ENCODE measurements at places on chromosomes 16 and 17.

DNA sequence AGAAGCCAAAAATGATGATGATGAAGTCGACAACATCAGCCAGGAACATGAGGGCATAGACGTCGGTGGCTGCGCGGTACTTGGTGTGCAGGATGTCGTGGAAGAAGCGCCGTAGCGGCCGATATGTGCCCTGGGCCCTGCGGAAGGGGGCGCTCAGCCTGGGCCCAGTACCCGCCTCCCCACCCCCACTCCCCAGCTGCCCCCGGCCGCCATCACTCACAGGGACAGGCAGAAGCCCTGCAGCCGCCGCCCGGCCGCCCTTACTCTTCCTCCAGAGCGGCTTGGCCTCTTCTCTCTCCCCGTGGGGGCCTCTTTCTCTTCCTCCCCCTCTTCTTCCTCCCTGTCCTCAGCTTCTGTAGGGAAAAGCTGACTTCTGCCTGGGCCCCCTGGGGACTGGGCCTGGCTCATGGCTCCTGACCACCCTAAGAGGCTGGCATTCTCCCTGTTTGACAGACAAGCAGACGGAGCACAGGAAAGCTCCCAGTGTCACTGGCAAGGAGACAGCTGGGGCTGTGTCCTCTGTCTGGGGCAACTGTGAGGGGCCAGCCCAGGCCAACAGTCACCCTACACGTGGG lies 14.2 kb downstream of the CTU2 start:
- no peak for DNase-seq

DNA sequence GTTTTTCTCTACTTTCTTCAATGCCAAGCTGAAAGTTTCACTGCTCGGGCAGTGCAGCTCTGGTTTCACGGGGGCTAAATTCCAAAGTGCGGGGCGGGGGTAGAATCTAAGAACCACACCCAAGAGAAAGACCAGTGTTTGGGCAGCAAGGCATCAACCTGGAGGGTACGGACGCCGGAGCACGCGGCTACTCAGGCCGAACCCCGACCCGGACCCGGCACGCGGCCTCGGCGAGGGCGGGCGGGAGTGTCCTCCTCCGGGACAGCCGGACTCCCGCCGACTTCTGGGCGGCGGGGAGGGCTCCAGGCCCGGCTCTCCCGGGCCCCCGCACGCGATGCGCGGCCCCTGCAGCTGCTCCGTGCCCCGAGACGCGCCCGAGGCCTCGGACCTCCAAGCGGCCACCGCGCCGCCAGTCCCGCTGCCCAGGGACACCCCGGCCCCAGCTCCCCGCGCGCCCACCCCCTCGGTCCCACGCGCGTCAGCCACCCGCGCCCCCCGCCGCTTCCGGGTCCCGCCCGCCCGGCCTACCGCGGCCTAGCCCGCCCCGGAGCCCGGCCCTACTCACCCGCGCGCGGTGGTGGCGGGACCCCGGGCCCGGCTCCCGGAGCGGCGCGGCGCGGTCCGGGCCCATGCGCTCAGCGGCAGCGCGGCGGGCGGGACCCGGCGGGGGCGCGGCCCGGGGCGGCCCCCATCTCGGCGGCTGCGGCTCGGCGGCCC lies 561 bp downstream of the AXIN1 start:
- peak; percentile 60 for DNase-seq

DNA sequence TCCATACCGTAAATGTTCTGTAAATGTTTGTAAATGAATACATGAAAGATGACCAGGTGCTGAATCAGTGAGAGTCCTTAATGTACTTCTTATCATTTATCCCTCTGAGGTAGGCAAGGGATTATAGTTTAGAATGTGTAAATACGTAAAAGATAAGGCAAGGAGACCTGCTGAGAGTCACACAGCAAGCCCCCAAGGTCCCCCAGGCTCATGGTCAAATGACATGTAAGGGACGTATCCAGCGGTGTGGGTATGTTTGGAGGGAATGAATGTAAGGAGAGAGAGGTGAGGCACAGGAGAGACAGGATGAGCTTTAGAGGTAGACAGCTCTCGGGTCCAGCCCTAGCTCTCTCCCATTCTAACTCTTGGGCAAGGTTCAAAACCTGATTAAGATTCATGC lies 341.8 kb downstream of the WWOX start:
- no peak for DNase-seq

GRCh38 chr17:49913226-49914095 lies 55.5 kb upstream of the DLX4 start:
- no peak for DNase-seq

DNA sequence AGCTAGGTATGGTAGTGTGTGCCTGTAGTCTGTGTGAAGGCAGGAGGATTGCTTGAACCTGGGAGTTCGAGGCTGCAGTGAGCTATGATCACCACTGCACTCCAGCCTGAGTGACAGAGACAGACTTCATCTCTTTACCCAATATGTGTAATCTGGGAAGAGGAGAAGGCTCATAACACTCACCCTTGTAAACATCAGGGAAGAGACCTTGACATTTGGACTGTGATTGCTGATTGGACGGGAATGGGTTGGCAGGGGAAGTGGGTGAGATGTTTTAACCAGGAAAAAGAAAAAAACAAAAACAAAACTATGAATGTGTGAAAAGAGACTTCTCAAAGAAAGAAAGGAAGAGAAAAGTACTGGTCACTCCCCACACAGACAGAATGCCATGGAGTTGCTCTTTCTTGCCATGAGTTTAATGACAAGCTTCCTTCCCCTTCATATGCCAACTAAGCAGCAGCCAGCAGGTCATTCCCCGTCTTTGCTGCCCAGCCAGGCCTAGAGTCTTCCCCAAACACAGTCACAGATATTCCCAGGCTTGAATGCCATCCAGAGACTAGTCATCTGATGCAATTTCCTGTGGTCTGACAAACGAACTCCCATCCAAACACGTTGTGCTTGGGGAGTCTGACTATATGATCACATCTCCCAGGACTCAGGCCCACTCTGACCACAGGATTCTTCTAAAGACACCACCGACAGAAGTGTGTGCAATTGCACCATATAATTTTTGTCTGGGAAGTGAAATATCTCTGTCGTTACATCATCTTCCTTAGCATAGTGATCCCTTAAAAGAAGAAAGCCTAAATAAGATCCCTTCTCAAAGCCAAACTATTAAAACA lies 3.6 kb upstream of the XAF1 start:
- peak; percentile 63 for DNase-seq

GRCh38 chr17:79932451-79933306 lies 93.4 kb upstream of the CBX4 start:
- DNase-seq, result no peak

DNA sequence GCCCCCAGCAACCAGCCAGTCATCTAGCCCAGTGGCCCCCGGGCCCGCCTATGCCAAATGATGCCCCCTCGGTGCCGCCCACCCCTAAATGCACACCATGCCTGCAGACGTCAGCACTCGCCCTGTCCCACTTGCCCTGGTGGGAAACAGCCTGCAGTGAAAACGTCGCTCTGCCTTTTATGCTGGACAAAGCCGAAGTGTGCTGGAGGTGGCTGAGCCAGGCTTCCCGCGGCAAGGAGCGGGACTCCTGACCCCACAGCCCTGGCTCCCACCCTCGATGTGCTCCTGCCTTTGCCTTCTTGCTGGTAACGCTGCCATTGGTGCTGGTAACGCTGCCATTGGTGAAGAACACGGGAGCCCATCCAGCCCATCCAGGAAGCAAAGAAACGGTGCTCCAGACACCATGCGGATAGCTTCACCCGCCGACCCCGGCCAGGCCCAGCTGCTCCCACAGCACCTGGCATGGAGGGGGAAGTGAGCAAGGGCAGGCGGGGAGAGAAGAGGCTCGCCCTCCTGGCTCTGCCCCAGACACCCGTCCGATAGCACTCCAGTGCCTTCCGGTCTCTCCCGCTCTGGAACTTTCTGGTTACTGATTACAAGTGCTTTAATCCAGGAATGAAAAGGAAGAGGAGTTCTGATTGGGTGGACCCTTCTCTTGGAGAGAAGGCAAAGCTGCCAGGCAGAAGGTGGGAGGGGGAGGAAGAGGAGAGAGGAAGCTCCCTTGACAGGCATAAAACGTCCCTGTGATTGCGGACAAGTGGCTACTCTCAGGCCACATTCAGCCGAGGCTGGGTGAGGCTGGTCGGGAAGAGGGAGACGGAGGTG lies 4.0 kb upstream of the BAIAP2 start:
- DNase-seq, result no peak

- peak; percentile 17 for DNase-seq
Observed at GRCh38 chr16:64417711-64418227, 704.1 kb downstream of the CDH11 start.

DNA sequence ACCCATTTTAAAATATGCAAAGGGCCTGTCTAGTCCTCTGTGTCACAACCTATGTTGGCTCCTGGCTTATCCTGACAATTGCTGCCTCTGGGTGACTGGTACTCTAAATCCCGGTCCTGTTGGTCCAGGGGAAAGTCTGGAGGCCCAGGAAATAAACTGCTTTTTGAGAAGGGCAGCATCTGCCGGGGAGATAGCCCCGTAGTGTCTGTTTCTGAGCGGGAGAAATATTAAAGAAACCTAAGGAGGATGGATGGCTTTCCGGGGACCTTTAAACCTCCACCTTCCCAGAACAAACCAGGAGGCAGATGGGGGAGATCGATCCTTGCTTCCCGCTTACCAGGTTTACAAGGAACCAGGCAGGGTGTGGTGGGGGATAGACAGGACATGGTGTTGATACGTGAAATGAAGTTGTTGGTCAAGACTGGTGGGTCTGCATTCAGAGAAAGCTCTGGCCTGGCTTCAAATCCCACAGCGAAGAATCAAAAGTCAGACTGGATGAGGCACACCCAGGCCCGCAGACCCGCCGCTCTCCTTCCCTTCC lies 3.8 kb downstream of the HOXB2 start:
- DNase-seq, result no peak

GRCh38 chr17:77049440-77049839 lies 91.3 kb upstream of the SEC14L1 start:
- no peak for DNase-seq

DNA sequence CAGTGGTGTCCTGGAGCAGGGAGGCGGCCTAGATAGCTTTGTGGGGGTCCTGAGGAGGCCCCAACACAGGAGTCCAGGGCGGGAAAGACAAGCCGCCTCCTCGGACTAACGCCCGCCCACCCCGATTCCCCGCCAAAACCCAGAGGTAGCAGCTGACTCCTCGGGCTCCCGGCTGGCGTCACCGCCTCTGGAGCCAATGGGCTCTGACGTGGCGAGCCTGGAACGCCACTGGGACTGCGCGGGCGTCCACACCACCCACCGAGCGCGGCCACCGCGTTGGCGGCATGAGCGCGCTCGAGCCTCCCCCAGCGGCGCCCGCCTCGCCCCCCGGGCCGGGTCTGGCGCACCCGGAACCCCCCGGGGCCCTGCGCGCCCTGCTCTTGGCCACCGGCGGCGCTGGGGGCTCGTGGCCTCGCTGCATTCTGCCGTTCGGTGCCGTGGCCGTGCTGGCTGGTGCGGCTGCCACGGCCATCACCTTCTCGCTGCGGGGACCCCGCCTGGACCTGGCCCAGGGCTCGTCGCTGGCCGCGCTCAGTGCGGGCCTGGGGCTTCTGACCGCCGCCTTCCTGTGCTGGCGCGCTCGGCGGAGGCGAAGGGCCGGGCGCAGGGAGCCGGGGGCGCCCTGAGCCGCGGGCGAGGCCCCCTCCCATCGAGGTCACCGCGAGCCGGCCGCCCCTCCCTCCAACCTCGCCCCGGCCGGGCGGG lies 3.4 kb upstream of the NTN3 start:
- peak; percentile 84 for DNase-seq

GRCh38 chr17:72850410-72851118 lies 241.9 kb downstream of the SLC39A11 start:
- no peak for DNase-seq

- peak; percentile 56 for DNase-seq
Observed at GRCh38 chr16:54936201-54936978, 5.7 kb downstream of the IRX5 start.

- no peak for DNase-seq
Observed at GRCh38 chr17:28482551-28483199, 9.2 kb downstream of the SLC13A2 start.

DNA sequence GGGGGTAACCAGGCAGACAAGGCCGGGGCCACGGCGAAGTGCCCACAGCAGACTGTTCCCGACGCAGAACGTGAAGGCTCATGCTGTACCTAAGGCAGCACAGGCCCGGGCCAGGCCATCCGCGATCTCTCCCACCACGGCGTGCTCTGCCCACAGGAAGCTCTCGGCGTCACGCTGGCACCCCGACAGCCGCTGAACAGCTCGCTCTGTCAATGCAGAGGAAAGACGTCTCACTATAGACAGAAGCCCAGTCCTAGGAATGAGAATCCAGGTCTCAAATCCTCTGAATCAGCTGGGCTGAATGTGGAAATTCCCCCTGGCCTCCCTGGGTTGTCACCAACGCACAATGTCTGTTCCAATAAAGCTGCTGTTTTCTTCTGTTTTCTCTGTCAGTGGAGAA lies 21.4 kb downstream of the SERPINF1 start:
- DNase-seq, result no peak

DNA sequence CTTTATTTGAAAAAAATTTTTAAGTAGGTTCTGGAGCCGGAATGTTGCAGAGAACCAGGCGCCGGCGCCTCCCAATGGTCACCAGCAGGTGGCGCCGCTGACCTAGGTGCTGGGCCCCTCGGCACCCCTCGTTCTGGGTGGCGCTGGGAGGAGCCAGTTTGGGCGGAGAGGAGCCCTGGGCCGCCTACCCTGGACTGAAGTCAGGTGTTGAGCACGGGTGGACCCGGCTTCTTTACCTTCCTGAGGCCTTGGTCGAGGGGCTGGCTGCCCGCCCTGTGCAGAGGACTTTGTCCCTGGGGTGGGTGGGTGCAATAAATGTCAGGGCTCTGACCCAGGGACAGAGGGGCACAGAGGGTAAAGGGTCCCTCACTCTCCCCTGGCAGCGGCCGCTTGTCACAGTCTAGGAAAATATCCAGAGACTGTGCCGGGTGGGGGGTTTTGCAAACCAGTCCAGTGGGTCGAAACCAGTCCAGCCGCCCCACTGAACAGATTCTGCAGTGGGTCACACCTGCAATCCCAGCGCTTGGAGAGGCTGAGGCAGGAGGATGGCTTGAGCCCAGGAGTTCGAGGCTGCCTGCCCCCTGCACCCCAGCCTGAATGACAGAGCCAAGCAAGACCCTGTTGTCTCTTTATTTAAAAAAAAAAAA lies 30.1 kb upstream of the TNFRSF13B start:
- DNase-seq, result peak; percentile 93

DNA sequence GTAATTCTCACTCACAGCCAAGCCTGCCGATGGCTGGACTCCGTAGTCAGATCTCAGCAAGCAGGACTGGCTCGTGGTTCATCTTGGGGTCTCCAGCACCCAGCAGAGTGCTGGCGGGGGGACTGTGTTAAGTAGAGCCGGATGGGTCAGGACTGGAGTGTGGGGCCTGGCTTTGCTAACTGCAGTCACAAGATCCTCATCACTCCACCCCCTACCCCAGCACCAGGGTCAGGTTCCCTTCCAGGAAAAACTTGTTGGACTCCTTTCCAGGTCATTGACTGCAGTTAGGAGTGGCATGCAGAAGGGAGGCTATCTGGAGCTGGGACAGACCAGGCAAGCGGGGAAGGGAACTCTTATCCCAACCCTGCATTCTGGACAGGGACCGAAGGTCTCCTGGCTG lies 6.0 kb downstream of the CIITA start:
- no peak for DNase-seq

Measured in hepatocyte (in vitro differentiated cells).